ENCODE measurements at places on chromosomes 16 and 17.
A peak's percentile ranks its signal among the peaks of the same experiment; 100 is the strongest.

- DNase-seq: no peak
These were observed 22.1 kb upstream of the NAT9 start for GRCh38 chr17:74798239-74798707.

GRCh38 chr16:68310437-68310773 is 341 bp downstream of the SLC7A6OS start:
- no peak for DNase-seq

DNA sequence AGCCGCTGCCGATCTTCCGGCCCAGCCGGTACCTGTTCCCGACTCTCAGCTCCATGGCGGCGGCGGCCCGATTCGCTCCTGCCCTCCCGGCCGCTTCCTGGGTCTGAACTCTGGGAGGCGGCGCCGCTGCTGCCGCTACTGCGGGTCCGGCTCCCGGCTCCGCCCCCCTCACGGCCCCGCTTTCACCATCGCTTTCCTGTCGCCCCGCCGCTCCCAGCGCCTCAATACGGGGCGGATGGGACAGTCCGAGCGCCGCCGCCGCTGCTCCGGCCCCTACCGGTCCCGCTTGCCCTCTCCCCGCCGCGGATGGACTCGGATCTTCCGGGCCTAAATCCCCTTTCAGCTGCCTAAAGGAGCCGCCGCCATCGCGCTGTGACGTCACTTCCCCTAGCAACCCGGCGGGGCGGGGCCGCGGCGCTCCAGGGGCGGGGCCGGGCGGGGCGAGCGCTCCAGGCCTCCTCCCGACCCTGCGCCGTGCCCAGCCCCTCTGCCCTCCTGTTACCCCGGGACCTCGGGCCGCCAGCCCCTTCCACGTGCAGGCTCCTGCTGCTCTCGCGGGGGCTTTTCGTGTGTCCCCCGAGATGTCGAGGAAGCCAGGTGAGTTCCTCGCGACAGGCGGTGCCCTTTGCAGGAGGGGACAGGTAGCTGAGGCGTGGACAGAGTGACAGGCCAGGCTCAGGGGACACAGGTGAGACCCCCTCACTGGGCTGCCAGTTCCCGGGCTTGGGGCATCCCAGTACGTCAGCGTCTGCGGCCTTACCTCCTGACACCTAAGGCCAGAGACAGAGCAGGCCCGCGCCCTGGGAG is at the start of gene CSNK1D:
CSNK1D (minus strand) TSS at position 374 of the 807 bp plus-strand sequence; CDS start at position 55, 319 bp downstream.
- peak; percentile 97 for DNase-seq

DNA sequence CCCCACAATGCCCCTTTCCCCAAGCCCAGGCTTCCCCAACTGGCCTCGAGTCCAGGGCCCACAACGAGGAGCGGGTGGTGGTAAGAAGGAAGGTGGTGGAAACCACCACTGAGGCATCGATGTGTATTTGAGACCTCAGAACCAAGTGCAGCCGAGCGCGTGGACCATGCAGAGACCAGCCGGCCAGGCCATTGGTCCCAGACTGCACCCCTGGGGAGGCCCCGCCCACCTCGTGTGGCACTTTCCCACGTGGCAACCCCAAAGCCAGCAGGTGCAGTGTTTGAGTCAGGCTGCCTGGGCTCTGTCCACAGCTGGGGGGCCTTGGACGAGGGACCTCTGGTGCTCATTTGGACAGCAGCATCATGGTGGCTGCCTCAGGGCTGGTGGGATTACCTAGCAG is 28.1 kb upstream of the BAHCC1 start:
- no peak for DNase-seq

GRCh38 chr16:19858340-19859018 is 26.2 kb downstream of the GPRC5B start:
- DNase-seq: no peak

- DNase-seq: no peak
These were observed 596 bp downstream of the OR1F1 start for GRCh38 chr16:3188675-3188924.

DNA sequence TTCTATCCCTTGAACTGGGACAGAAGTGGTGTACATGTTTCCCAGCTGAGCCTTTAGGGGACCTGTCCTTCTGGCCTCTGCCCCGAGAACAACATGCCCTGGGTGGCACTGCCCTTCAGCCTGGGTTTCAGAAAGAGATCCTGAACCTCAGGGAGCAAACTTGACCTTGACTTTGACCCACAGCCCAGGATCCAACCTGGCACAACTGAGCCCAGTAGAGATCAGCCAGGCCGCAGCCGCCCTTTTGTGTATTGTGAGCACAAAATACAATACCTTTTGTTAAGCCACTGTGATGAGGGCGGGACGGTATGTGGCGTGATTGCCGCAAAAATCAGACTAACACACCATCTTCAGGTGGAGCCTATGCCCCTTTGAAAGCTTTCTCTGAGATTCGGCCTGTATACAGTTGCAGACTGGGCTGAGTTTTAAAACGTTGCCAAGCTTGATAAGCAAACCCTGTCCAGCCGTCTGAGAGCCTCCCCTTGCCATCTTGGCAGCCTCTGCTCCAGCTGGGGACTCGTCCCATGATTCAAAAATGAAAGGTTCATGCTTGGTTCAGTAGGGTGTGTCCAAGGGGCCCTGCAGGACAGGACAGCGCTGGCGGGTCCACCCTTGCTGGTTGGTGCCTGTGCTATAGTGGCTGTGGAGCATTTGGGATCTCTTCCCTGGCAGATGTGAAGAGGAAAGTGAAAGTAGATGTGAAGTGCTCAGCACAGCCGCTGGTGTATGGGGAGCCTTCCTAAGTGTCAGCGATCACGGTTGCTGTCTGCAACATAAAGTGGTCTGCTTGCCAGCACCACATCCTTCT is 40.3 kb downstream of the FOXL1 start:
- DNase-seq: no peak

DNA sequence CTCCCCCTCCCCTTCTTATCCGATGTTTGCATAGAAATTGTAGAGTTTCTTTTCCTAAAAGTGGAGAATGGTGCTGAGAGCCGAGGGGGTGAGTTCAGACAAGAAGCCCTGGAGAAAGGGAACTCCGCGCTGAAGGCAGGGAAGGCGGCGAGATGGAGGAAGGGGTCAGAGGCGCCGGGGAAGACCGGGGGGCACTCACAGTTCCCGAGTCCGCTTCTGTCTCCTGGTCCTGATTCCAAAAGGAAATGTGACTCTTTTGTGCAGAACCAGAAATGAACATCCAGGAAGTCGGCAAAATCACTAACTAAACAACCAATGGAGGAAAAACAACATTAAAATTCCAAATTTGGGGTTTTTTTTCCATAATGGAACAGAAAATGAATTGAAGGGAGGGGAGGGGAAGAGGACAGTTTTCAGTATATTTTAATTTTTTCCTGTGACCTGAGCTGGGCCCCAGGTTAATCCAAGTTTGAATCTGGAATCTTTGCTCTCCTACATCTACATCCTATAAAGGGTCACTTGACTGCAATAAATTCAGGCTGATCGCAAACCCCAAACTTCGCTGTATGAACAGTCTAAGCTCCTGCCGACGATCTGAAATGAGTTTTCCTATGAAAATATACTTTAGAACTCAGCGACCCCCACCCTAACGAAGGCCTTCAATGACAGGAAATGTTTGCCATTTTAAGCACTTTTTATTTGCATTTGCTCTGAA is 252.3 kb downstream of the C16orf95 start:
- DNase-seq: no peak

DNA sequence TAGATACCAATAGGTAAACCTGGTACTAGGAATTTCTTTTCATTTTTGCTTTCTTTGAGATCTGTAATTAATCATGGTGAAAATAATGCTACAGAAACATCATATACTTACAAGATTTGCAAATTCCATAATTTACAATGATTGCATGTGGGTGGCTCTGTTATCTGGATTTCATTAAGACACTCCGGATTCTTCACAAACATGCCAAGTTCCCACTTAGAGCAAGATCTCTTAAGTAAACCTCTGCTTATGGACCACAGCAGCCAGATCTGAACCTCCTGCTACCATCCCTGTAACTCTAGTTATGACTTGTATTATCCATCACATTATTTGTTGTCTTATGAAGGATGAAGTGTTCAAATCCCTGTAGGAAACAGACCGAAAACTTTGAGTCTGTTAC is 424.7 kb downstream of the CDH13 start:
- no peak for DNase-seq

DNA sequence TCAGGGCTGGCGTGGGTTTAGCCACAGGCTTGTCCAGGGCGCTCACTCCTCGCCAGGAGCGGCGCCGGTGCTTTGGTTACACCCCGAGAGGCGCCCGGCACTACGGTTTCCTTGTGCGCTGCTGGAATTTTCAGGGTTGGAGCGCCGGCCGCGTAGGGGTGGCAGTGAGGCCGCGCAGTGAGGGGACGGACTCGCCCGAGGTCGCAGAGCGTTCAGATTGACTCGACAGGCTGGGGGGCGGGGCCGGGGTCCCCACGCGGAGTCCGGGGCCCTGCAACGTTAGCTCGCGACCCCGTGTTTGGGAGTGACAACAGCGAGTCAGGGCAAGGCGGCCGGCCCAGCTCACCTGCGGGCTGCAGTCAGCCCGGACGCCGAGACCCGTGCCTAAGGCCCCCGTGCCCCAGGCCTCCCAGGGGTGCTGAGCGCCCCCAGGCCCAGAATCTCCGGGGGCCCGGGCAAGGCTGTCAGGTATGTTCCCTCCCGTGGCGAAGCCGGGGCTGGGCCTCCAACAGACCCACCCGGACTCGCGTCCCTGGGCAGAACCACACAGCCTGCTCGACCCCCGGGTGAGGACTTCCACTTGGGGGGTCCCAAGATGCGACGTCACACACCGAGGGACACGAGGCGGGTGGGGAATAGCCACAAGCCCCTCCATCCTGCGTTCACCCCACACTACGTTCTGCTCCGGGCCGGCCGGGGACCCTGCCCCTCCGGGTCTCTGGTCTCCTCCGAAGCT is 1.3 kb upstream of the ACTG1 start:
- peak; percentile 37 for DNase-seq

- DNase-seq: no peak
These were observed 3.9 kb downstream of the LPO start for GRCh38 chr17:58242171-58242784.

DNA sequence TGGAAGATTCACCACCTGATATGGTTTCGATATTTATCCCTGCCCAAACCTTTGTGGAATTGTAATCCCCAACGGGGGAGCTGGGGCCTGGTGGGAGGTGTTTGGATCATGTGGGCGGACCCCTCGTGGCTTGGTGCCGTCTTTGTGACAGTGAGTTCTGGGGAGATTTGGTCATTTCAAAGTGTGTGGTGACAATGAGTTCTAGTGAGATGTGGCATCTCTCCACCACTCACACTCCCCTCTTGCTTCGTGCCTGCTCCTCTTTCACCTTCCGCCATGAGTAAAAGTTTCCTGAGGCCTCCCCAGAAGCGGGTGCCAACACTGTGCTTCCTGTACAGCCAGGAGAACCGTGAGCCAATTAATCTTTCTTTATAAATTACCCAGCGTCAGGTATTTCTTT is 9.7 kb downstream of the CCDC57 start:
- DNase-seq: no peak

- no peak for DNase-seq
These were observed 475.1 kb upstream of the RBFOX1 start for GRCh38 chr16:6857575-6857974.

DNA sequence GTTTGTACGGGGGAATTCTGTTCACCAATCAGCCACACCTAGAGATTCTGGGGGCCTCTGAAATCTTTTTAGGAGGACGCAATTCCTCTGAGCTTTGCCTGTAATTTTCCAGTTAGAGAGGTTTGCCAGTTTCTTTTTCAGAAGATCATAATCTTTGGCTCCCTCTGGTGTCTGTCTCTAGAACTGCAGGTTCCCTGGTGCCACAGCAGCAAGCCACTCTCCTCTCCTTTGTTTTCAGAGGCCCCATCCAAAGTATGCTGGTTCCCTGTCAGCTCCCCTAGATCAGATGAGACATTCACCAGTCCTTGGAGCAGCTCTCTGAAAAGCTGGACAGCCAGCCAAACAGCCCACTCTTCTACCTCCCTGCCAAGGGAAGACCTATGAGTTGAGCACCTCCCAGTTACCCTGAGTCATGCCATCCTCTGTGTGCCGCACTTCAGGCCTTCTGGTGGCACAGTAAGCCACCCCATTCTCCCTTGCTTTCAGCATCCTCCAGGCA is 36.1 kb downstream of the RNF112 start:
- DNase-seq: peak; percentile 54

DNA sequence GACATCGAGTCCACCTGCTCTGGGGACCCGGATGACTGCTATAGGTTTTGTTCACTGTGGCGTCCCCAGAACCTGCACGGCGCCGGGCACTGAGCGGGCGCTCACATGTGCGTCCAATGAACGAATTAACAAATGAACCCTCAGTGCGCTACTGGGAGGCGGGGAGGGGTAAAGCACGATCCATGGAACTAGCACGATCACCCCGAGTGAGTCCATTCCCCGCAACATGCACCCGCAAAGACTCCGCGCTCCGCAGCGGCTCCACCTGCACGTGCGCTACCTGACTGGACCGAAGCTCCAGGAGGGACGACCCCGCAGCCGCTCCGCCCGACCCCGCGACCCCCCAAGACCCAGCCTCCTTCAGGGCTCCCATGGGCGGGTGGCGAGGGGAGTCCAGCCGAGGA is 491 bp downstream of the TRAP1 start:
- no peak for DNase-seq

DNA sequence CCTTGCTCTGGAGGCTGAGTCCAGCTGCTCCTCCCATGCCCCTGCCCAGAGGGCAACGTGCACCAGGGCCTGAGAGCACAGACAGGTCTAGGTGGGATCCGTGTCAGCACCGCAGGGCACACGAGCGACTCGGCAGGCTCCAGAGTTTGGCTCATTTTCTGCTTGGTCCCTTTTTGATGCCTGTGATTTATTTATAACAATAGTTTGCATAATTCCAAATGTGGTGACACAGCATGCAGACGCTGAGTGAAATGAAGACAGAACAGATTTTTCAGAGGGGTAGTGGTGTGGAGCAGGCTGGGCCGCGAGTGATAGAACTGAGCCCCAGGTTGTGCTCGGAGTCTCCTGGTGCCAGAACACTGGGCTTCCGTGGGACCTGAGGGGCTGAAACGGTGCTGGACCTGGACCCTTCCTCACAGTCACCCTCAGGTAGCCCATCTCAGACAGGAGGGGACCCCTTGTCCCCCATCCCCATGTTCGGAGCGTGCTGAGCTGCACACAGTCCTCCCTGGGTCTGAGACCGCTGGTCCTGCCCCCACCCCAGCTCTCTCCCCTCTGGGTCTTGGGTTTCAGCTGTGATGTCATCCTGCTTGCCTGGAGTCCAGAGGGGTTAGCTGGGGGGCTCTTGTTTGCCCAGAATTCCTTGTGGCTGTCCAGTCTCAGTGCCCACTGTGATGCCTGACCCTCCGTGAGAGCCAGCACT is 95.9 kb downstream of the METRNL start:
- no peak for DNase-seq

GRCh38 chr17:77907497-77908461 is 50.7 kb upstream of the TNRC6C start:
- DNase-seq: no peak
